Inflammatory macrophage treated with lipopolysaccharide for 1 hour (primary cell): ENCODE measurements at places on chromosomes 2 and 18.

GRCh38 chr2:221680548-221680947 lies 108.4 kb upstream of the EPHA4 start:
- DNase-seq: no peak

GRCh38 chr18:30135938-30136337 lies 906.6 kb downstream of the DSC3 start:
- DNase-seq: no peak

- no peak for DNase-seq
These were observed 607.1 kb downstream of the ADCYAP1 start for GRCh38 chr18:1511619-1512311.

DNA sequence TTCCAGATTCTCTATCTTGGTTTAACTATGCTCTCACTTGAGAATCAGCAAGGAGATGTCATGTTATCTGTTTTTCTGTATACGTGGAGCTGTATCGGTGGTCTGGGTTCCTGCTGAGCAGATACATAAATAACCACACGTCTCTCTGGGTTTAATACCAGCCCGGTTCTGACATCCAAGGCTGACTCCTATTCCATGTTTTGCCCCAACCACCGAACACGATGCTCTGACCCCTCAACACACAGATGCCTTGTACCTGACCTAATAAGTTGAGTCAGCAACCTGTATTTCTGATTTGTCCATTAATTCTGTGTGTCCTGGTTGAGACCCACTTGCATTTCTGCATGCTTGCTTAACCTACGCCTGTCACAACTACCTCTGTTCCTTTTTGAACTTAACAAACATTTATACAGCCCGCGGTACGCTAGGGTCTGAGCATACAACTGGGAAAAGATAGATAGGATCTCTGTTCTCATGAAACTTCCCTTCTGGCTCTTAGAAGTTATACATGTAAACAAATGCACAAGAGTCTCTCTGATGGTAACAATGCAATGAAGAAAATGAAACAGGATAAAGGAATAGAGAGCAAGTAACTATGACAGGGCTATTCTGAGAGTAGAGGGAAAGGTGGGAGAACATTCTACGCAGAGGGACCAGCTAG lies 480.4 kb downstream of the PARD3B start:
- no peak for DNase-seq

DNA sequence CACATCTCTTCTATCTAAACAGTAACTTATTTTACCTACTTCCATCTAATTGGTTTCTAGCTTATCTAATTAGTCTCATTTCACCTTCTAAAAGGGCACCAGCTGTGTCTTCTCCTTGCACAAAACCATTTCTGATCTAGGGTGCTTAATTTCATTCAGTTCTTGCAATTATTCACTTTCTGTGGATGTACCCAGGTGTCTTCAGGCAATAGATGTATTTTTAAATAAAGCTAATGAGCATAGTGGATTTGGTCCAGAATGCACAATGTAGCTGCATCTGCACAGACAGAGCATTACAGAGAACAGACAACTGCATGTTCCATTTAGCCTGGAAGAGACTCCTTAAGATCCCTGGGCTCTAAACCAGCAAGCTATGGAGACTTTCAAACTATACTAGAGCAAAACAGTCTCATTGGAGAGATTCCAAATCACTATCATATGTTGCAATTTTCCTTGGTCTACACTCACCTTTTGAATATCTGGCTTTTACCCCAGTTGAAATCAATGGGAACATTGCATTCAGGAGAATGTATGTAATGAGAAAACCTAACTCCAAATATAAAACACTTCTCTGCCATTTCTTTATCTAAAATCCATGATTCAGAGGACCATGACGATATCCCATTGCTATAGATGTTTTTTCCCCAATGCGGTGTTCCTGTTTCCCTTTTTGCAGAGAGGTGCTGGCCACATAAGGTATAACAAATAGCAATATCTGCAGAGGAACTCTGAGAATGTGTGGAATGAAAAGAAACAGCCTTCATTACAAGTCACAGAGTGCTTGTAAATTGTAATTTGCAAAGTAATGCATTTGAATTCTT lies 3.5 kb upstream of the RFX8 start:
- no peak for DNase-seq

- no peak for DNase-seq
These were observed 224.9 kb downstream of the ASXL3 start for GRCh38 chr18:33802955-33803354.

DNA sequence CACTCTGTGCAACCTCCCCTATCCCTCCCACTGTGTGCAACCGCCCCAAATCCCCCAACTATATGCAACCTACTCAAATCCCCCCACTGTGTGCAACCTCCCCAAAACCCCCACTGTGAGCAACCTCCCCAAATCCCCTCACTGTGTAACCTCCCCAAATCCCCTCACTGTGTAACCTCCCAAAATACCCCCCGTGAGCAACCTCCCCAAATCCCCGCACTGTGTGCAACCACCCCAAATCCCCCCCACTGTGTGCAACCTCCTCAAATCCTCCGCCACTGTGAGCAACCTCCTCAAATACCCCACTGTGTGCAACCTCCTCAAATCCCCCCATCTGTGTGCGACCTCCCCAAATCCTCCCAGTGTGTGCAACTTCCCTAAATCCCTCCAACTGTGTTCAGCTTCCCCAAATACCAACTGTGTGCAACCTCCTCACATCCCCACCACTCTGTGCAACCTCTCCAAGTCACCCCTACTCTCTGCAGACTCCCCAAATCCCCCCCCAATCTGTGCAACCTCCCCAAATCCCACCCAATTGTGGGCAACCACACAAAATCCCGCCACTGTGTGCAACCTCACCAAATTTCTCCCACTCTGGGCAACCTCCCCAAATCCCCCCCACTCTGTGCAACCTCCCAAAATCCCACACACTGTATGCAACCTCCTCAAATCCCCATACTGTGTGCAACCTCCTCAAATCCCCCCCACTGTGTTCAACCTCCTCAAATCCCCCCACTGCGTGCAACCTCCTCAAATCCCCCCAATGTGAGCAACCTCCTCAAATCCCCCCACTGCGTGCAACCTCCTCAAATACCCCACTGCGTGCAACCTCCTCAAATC lies 114.1 kb downstream of the TPO start:
- no peak for DNase-seq

- no peak for DNase-seq
These were observed 29.4 kb downstream of the STAT1 start for GRCh38 chr2:190984595-190984994.

GRCh38 chr2:126463892-126464674 lies 191.9 kb upstream of the GYPC start:
- no peak for DNase-seq

- DNase-seq: no peak
These were observed 758.1 kb upstream of the ACVR2A start for GRCh38 chr2:147086715-147087114.

DNA sequence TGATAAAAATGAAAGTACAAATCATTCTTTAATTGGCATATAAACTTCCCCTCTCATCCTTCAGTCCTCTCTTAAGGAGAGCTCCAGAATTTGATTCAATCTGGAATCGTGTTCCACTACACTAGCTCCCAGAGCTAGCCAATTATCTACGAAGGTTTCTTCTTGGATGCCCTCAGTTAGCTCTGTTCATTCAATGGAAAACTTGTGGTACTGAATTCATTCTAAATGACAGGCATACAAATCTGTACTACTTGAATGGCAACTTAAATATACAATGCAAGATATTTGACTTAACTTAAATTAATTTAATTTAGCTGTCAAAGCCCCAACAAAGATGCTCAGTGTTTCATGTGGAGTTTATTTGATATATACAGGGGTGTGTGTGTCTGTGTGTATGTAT lies 1474.2 kb upstream of the CELF4 start:
- no peak for DNase-seq

GRCh38 chr2:139773720-139774277 lies 993.6 kb upstream of the NXPH2 start:
- DNase-seq: no peak

DNA sequence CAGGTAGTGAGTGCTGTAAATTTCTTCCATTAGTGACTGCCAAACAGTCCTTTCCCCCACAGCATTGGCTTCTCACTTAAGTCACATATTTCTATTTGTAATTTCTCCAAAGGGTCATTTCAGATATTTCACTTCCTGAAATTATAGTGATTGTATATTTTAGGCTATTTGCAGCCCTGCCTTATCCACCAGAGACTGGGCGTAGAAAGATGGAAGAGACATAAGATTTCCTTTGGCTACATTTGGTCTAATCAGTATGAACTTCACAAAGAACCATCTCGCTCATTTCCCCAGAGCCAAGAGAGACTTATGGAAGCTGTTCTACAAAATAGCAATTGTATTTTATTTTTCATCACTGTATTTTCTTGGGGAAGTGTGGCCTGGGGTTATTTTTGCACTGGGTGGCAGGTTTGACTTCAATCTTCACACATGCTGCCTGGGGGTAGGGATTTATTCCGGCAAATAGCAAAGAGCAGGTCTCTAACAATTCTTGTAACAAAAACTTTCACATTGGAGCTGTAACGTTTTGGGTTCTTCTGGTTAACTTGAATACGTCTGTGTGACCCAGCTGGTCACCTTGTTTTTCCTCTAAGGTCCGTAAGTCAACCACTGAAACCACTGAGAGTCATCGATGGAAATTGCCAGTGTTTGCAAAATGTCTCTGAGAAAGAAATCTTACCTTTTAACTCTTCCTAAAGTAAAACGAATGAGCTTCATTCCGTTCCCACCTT lies 170.6 kb upstream of the SERPINE2 start:
- no peak for DNase-seq

GRCh38 chr2:129784486-129784885 lies 195.0 kb upstream of the RAB6C start:
- DNase-seq: no peak

GRCh38 chr2:10059552-10060335 lies 16.4 kb downstream of the KLF11 start:
- no peak for DNase-seq

DNA sequence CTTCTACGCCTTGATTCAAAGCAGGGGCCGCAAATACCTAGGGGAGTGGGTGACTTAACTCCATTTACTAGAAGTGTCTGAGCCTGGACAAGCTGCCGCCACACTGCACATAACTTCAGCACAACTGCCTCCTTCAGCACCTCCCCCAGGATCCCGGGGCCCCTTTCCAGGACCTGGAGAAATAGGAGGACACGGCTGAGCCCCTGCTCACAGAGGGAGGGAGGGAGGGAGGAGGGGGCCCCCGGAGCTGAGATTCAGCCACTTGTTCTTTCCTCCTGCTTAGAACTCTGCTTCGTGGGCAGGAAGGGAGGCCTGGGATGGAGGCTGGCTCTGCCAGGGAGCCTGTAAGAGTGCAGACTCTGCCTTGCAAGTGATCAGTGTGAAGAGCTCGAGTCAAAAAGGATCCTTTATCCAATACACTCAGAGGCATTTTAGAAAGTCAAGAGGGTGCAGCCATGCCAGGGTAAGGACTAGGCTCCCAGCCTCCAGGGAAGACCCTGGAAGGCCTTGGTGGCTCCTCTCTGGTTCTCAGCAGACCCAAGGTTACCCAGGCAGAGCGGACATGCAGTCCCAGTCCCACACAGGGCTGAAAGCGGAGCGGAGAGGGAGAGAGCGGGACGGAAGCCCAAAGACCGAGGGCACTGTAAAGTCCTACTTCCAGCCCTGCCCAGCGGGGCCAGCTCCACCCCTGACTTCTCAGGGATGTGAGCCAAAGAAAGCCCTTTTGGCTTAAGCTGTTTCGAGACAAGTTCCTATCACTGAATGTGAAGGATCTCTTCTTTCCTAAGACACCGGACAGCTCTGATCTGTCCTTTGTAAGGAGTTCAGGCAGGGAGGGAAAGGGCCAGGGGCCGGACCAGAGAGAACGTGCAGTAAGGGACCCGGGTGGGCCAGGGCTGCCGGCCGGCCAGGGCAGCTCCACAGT lies 8.6 kb upstream of the ARMC9 start:
- no peak for DNase-seq

DNA sequence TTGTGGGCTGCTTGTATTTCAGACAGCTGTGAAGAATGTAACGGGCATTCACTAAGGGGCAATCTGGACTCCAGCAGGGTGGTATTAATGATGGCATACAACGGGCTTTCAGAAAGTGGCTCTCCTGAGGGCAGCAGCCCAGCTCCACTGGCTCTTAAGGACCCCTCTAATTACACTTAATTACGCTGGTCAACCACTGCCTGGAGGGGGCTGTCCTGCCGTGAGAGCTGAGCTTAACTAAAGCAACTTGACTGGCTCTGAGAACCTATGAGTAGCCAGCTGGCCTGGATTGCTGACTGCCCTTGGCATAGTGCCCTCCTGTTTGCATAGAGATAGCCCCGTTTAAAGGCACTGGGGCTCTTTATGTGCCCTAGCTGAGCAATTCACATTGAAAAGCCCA lies 3.8 kb downstream of the LIPG start:
- no peak for DNase-seq

DNA sequence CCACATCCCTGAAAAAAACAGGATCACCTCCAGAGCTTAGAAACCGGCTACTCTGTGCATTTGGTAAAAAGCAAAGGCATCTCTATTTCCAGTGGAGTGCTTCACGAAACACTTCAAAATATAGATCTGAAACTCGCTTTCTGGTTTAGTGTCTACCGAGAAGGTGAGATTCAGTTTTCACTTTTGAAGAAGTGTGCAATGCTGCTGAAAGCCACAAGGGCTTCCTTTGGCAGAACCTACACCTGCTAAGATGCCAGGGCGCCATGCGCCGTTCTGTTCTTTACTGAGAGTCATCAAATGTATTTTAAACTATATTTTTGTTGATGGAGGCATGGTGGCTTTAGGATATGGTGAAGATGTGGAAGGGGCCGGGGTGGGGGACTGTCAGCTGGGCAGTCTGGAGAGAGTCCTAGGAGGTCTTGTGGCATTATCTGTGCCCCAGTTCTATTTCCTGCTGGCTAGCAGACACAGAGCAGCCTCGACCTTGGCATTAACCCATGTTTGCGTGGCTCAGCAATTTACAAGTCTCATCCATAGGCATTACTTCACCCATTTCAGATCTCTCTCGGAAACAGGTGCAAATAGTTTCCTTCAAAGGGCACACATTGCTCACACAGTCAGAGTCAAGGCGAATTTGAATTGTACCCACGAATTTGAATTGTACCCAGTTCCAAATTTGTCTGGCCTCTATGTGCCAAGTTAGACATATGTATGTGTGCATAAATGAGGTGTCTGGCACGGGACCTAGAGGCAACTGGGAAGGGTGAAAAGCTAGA lies 46.7 kb upstream of the KCNF1 start:
- no peak for DNase-seq

- peak; percentile 8 for DNase-seq
These were observed 259.3 kb upstream of the SP5 start for GRCh38 chr2:170455617-170456426.

DNA sequence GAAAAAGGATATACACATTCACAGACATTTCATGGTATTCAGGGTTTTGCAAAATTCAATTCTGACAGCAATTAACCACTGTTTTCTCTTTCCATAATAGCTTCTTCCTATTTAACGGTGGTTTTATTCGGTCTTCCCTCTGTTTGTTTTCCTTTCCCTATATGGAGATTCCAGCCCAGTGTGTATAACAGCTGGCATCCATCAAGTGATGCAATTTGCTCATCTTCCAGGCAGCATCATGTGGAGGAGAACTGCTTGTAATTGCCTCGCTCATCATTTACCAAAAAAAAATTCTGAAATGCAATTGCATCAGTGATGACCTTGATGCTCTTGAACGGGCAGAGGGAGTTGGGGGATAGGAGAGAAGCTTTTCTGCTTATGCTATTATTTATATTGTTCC lies 165.9 kb upstream of the PGAP1 start:
- DNase-seq: no peak

GRCh38 chr2:36530178-36530982 lies 67.6 kb downstream of the FEZ2 start:
- DNase-seq: peak; percentile 20
